ENCODE measurements at places on chromosomes 13 and 19.
A peak's percentile ranks its signal among the peaks of the same experiment; 100 is the strongest.

GRCh38 chr13:32134241-32135055, 102.9 kb downstream of the FRY start:
- no peak for DNase-seq

DNA sequence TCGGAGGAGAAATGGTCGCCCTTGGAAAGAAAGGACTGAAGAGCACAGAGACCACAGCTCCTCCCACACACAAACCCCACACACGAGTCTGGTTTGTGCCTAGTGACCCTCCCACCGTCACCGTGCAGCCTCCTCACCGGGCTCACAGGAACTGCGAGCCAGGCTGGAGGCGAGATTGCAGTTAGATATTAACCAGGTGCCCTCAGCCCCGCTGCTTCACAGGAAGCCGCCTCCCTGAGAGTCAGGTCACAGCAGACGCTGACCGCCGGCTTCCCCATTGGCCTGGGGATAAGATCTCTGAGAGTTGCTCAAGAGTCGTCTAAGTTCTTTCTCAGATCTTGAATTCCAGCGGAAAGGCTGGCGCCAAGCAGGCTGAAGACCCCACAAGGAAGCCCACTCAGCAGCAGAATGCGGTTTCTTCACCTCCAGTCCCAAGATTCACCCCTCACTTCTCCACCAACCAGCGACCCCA, 870 bp downstream of the ZNF44 start:
- DNase-seq: peak; percentile 17

DNA sequence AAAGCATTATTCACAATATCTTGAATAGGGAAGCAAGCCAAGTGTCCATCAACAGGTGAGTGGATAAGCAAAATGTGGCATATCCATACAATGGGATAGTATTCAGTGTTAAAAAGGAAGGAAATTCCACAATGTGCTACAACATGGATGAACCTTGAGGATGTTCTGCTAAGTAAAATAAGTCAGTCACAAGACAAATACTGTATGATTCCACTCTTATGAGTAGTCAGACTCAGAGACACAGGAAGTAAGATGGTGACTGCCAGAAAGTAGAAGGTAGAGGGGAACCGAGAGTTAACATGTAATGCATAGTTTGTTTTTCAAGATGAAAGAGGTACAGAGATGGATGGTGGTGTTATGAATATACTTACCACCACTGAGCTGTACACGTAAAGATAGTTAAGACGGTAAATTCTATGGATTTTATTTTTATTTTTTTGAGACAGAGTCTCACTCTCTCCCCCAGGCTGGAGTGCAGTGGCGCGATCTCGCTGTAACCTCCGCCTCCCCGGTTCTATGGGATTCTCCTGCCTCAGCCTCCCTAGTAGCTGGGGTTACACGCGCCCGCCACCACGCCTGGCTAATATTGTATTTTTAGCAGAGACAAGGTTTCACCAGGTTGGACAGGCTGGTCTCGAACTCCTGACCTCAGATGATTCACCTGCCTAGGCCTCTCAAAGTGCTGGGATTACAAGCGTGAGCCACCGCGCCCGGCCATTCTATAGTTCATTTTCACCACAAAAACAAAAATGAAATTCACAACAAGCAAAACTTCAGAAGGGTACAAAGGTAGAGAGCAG, 1.0 kb upstream of the CHAMP1 start:
- DNase-seq: no peak

GRCh38 chr19:51735759-51736449, 12.1 kb upstream of the HAS1 start:
- DNase-seq: no peak

- no peak for DNase-seq
Observed at GRCh38 chr13:24275041-24275440, 34.3 kb upstream of the C1QTNF9 start.

GRCh38 chr13:92612892-92613291, 613.7 kb upstream of the GPC6 start:
- no peak for DNase-seq

DNA sequence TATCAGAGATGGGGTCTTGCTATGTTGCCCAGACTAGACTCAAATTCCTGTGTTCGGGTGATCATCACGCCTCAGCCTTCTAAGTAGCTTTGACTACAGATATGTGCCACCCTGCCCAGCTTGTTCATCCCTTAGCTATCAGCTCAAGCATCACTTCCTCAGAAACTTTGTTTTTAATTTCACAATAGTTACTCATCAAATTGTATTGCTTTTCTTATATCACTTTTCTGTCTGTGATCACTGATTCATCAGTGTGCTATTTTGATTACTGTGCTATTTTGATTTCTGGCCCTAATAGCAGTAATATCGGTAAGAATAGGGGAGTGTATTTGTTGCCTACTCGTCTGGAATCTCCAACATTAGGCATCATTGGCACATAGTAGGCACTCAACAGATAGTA, 878.6 kb upstream of the PCDH20 start:
- DNase-seq: no peak

- DNase-seq: no peak
Observed at GRCh38 chr13:72599178-72599743, 128.2 kb downstream of the MZT1 start.

DNA sequence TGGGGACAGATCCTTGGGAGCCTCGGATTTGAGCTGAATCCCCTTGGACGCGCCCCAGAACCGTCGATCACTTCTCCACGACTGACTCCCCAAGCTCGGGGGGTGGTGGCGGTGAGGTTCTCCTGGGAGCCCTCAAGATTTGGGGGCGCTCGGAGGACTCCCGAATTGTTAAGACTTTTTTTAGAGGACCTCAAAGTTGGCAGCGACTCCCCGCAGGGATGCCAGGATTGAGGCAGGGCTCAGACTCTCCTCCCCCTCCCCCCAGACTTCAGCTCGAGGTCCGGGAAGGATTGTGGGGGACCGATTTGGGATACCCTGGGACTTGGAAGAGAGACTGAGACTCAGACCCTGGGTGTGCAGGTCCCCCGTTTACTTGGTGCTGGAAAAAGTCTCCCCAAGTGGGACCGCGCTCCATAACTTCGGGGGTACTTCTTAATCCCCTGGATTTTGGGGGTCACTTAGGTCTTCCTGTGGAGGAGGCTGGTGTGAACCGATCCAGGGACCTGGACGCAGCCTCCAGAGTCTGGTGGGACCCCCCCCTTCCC, 665 bp downstream of the VASP start:
- DNase-seq: no peak

DNA sequence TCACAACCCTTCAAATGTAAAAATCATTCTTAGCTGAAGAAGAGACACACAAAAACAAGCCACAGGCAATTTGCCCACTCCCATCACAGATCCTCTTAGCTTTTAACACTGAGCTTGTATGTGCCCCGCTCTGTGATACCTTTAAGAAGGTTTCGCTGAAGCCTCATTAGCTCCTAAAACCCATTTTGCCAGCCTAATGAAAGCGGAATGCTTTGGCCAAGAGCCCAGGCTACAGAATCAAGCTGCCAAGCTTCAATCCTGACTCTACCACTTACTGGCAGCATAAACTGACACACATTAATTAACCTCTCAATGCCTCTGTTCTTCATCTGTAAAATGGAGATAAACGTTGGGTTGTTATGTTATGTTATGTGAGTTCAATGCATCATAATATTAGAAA, 10.5 kb downstream of the ZNF112 start:
- peak; percentile 77 for DNase-seq

- DNase-seq: no peak
Observed at GRCh38 chr19:51654783-51655182, 8.2 kb upstream of the SIGLEC14 start.

DNA sequence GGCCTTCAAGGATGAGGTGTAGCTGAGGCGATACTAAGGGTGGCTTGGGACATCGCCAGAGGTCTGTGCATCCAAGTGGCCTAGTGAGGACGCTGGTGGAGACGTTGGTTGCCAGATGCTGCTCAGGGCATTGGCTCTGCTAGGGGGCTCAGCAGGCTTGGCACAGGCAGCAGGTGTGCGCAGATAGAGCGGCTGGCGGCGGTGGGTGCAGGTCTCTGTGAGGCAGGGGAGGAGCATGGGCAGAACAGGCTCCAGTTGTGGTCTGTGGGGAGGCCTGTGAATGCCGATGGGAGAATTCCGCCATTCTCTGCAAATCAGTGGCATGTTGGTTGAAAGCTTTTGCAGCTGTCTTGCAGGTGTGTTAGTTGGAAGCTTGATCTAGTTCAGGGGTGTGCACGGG, 21.2 kb downstream of the PRAM1 start:
- DNase-seq: no peak

DNA sequence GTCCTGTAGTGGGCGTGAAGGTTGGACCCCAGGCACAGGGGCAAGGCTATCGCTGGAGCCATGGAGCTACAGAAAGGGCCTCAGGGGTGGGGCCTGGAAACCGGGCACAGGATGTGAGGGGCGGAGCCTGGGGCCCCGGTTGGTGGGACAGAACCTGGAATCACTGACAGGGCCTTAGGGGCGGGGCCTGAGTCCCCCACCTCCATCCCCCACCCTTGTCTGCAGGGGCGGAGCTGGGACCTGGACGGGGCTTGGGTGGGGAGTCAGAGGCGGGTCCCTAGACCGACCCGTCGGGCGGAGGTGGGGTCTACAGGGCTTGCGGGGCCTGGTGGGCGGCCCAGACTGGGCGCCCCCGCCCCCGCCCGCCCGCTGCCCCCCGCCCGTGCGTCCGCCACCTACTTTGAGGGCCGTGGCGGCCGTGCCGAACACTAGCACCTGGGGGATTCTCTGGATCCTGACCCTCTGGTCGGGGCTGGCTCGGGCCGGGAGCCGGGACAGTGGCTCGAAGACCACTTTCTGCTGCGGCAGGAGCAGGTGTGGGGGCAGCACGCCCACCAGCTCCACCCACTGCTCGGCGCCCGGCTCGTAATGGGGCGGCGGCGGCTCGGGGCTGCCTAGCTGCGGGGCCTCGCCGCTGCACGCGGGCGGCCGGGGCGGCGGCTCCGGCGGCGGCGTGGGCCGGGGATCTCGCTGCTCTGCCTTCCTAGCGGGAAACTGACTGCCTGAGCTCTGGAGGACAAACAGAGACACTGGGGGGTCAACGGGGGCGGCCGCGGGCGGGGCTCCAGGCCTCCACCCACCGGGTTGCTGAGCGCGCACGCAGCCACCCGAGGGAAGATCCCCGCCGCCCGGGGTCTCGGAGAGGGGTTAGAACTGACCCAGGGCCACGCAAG, 26.3 kb downstream of the DCAF15 start:
- peak; percentile 81 for DNase-seq

DNA sequence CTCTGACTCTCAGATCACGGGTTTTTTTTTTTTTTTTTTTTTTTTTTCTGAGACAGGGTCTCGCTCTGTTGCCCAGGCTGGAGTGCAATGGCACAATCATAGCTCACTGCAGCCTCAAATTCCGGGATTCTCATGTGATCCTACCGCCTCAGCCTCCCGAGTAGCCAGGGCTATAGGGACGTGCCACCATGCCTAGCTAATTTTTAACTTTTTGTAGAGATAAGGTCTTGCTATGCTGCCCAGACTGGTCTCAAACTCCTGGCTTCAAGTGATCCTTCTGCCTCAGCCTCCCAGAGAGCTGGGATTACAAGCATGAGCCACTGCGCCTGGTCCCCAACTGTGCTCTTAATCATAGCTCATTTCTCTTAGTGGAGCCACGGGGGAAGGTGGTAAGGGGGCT, 4.6 kb upstream of the GRAMD1A start:
- DNase-seq: no peak

DNA sequence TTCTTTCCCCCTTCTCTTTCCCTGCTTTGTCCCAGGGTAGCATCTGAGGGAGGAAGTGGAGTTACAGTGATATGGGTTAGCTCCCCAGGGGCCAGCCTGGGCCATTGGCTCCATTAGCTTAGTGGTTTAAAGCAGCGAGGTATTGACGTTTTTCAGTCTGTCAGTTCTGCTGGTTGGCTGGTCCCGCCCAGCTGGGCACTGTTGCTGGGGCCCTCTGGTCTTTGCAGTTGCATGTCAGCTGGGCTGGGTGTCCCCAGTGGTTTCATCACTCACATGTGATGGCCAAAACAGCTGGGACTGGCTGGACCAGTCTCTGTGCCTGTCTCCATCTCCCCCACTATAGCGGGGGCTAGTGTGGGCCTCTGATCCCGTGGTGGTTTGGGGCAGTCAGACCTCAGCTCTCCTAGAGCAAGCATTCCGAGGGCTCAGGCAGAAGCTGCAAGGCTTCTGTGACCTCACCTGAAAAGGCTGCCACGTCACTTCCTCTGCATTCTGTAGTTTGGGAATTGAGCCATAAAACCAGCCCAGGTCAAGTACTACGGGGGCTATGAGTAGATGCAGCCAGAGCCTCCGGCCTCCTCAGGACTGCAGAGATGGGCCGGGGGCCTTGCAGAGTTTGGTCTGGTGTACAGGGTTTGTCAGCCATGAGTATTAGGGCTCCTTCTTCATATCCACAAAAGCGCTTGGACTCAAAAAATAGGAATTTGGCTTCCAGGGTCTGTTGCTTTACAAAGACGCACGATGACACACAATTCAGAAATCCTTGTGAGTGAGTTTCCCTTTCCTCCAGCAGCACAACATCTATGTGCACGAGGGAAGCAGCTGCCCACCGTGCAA, 30.0 kb downstream of the TSSK6 start:
- no peak for DNase-seq

DNA sequence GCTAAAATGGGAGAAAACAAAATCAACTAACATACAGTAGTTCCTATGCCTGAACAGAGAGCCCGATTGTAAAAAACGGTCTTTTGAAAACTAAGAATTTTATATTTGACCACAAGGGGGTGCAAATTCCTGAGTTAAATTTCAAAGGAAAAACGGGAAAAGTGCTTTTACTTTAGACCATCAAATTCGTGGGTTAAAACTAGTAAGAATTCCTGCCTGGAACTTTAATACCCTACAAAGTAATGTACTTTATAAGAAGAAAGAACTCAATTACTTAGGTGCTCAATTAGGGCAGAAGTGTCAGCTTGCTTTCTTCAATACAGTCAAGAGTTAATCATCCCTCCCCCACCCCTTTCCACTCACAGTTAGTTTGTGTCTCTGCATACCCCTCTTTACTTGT, 69.8 kb downstream of the KCNRG start:
- DNase-seq: no peak

- no peak for DNase-seq
Observed at GRCh38 chr13:90926459-90926858, 421.0 kb upstream of the MIR17HG start.

DNA sequence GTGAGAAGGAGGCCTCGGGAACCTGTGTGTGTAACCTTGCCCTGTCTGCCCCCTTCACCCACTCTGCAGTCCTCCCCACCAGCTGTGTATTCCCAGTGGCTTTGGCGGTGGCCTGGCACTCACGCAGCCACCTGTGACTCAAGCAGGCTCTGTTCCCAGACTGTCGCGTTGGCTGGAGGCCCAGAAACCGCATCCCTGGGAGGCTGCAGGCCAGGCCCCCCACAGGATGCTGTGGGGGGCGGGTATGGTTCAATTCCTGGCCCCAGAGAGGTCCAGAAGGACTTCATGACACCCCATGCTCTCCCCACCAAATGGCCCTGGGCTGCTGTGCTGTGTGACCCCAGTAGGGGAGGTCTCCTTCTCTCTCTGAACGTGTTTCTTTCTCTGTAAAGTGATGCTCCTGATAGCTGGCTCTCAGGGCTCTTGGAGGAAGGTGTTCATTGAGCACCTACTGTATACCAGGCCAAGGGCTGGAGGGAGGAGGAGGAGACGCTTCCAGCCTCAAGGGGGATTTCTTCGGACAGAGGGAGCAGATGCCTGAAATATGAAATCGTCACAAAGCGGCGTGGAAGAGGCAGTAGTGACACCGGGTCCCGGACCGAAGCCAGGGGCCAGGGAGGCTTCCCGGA, 1.9 kb upstream of the LINGO3 start:
- peak; percentile 59 for DNase-seq

GRCh38 chr13:48043789-48044503, 6.4 kb downstream of the NUDT15 start:
- no peak for DNase-seq

- no peak for DNase-seq
Observed at GRCh38 chr13:106474912-106475311, 60.5 kb downstream of the EFNB2 start.

All from NCI-H1105 (cell line).